Activated CD4-positive, alpha-beta T cell treated with anti-CD3 and anti-CD28 coated beads for 24 hours (primary cell): ENCODE measurements at places on chromosomes 7 and 10.

GRCh38 chr7:77747718-77748117, 50.5 kb downstream of the TMEM60 start:
- no peak for DNase-seq

DNA sequence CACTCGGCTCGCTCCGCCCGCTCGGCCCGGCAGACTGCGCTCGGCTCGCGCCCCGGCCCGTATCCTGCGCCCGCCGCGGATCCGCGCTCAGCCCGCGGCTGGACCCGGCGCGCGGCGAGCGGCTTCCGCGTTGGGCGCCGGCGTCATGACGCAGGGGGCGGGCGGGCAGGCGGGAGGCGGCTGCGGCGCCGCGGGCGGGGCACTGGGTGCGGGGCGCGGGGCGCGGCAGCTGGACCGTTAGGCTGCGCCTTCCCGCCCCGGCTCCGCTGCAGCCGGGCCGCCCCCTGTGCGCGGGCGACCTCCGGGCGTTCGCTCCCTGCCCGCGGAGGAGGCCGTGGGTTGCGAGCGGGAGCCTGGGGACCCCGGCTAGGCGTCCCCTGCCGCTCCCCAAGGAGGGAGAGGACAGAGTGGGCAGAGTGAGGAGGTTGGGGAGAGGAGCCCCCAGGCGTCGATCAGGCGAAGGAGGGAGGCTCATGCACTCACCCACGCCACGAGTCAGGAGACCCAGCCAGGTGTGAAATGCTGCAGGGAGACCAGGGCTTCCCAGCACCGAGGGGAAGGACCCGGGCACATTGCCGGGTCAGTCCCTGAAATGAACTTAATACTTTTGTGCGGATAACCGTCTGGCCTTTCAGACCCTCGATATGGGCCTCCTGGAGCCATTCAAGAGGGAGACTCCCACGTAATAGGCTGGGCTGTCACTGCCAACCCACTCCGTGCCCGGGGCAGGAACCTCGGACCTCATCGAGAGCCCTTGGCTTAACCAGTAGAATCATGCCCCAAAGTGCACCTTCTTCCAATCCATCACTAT, at the start of gene PIP4K2A:
TSS of gene PIP4K2A (minus strand) at position 100 of the 811 bp plus-strand sequence. CDS start 252 bp downstream, outside the sequence.
- DNase-seq: peak; percentile 66

GRCh38 chr10:64211466-64211865, 690.3 kb downstream of the REEP3 start:
- no peak for DNase-seq

DNA sequence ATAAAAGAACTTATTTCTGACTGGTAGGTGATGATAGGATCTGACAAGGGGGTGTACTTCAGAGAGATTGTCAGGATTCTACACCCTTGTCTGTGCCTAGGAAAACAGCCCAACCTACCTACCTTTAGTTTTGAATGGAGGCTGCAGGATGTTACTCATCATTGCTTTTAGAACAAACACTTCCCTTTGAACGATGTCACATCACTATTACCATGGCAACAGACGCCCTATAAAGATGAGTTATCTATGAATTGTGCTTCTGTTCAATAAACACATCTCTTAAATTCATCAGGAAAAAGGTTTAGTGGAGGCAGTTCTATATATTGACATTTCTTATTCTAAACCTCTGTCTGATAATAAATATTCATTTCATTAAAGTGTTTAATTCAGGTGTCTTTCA, 362.4 kb downstream of the CNTNAP2 start:
- DNase-seq: no peak

GRCh38 chr7:26398756-26399509, 107.3 kb downstream of the SNX10 start:
- DNase-seq: peak; percentile 16

GRCh38 chr7:135662123-135662372, 266 bp upstream of the STMP1 start:
- no peak for DNase-seq

GRCh38 chr7:116239434-116239833, 29.1 kb downstream of the TES start:
- no peak for DNase-seq

- no peak for DNase-seq
Observed at GRCh38 chr7:156618780-156619367, 21.7 kb upstream of the RNF32 start.

GRCh38 chr10:57716884-57717283, 550.8 kb downstream of the IPMK start:
- no peak for DNase-seq

GRCh38 chr10:47190301-47190700, 109.7 kb upstream of the GDF10 start:
- no peak for DNase-seq

DNA sequence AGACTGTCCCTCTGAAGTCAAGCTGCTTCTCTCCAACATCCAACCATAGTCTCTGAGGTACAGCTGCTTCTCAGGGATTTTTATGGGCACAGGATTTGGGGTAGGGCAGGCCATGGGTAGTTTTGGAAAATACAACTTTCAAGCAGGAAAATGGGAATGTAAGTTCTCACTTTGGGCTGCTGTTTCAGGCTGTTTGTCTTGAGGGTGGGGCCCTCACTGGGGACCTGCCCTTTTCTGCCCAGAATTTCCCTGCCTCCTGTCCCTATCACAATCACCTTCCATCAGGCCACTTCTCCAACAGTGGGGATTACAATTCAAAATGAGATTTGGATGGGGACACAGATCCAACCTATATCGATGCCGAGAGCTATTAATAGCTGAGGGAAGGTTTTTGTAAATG, 24.5 kb downstream of the SSMEM1 start:
- no peak for DNase-seq

GRCh38 chr10:120685136-120685535, 166.0 kb upstream of the WDR11 start:
- no peak for DNase-seq

DNA sequence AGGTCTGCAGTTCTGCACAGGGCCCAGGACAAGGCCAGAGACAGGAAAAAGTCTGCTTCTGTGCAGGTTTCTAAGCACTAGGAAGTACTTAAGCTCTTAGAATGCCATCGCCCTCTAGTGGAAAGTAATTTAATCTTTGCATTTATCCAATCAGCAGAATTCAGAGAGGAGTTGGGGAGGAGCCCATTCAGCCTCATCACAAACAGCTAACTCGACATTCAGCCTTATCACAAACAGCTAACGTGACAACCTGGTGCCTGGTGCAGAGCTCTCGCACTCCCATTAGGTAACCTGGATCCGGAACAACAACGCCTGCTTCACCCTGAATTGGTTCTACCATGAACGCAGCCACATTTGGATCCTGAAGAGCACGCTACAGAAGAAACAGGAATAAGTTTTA, 15.2 kb downstream of the OAT start:
- peak; percentile 13 for DNase-seq

DNA sequence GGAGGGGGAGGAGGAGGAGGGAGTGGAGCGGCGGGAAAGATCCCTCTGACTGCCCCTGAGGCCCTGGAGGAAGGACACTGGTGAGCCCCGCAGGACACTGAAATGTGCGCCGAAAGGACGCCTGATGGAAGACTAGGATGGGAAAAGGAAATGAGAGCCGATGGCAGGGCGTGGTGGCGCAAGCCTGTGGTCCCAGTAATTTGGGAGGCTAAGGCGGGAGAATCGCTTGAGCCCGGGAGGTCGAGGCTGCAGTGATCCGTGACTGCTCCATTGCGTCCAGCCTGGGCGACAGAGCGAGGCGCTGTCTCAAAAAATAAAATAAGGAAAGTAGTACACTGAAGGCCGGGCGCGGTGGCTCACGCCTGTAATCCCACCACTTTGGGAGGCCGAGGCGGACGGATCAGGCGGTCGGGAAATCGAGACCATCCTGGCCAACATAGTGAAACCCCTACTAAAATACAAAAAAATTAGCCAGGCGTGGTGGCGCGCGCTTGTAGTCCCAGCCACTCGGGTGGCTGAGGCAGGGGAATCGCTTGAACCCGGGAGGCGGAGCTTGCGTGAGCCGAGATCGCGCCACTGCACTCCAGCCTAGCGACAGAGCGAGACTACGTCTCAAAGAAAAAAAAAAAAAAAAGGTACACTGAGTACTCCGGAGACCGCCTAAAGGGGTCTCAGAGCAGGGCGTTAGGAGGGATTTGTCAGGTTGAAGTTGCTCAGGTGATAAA, 561 bp upstream of the HNRNPF start:
- peak; percentile 53 for DNase-seq

DNA sequence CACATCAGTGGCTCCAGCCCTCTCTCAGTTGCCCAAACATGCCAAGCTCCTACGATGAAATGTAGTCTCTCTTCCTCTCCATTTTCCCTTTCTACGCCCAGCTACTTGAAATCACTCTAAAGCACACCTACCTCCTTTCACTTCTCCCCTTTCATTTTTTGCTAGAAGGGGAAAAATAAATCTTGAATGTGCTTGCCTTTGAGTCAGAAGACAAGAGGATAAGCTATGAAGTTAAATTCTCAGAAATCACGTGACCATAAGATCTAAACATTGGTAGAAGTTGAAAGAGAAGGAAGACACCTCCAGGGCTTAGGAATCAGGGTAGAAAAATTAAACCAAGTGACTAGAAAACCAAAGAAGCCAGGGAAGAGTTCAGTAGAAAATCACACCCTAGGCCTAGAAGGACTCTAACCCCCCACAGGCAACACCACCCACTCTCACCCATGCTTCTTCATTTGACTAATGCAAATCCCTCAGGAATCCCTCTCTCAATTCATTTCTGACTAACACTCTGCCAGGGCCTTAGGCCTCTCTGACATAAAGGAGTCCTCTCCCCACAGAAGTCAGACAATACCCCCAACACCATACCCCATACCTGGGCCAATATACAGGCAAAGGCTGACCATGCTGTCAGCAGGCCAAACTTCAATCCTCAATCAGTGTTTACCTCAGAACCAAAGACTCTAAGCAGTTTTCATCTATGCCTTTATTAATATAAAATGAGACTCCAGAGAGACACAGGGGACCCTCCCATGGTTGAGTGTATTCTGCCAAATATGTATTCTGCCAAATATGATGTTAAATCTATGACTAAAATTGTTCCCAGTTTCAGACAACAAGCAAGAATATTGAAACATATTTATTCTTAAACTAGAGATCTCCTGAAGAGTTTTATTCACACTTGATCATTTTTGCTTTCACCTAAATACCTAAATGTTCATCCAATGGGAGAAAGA, 84.8 kb downstream of the ELMO1 start:
- DNase-seq: no peak

GRCh38 chr7:33400214-33400538, 270.8 kb downstream of the BBS9 start:
- DNase-seq: no peak

DNA sequence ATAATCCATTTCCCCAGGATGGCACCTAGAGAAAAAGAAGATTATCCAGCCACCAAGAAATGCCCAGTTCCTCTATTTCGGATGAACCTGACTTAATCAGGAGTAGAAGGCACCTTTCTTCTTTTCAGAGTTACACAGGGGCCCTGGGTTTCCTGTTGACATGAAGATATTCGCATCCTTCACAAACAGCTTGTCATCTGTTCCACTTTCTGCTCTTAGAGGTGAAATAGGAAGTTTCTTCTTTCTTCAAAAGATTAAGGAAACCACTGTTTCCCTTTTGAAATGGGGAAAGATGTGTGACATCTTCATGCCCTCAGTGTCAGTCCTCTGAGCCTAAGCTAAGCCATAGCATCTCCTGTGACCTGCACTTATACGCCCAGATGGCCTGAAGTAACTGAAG, 39.1 kb upstream of the RAB18 start:
- no peak for DNase-seq

DNA sequence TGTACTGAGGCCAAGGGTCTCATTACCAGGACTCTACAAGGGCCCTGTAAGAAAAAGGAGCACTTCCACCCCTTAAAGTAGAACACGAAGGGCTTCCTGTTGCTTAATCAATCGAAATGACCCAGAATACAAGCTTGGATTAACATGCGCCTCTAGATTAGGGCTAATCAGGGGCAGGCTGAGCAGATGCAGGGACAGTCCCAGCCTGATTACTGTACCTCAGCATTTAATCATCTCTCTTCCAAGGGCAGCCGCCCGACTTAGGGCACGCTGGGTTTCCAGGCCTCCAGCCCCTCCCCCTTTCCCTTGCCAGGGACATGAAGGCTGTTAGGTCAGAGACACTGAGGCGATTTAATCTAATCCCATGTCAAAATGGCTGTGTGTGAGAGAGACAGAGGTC, 138.6 kb downstream of the NRF1 start:
- DNase-seq: no peak

- DNase-seq: no peak
Observed at GRCh38 chr7:127717502-127718339, 65.7 kb downstream of the SND1 start.
